Cerebellar nuclear complex (tissue), 1 donor: ENCODE measurements at places on chromosomes 12 and 14.
A peak's percentile ranks its signal among the peaks of the same experiment; 100 is the strongest.

DNA sequence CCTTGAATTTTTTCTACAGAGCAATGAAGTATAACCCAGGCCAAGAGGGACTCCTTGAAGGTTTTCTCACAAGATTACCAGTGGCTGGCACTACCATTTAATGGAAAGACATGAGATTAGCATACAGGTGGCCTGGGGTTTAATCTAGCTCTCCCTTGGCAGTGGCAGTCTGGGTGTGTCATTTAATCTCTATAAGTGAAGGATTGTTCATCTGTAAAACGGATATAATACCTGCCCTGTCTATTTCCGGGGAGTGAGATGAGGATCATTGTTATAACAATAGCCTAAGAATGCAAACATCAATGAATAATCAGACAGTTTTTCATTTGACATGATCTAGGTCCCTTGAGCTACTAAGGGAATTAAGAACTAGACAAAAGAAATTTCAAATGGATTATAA lies 168.7 kb upstream of the CPNE8 start:
- DNase-seq = no peak

- no peak for DNase-seq
Measured at GRCh38 chr12:1204581-1205121, 213.6 kb downstream of the ERC1 start.

- no peak for DNase-seq
Measured at GRCh38 chr12:109582636-109583035, 9.0 kb downstream of the MVK start.

GRCh38 chr14:59022144-59022543 lies 166.3 kb upstream of the DAAM1 start:
- no peak for DNase-seq

DNA sequence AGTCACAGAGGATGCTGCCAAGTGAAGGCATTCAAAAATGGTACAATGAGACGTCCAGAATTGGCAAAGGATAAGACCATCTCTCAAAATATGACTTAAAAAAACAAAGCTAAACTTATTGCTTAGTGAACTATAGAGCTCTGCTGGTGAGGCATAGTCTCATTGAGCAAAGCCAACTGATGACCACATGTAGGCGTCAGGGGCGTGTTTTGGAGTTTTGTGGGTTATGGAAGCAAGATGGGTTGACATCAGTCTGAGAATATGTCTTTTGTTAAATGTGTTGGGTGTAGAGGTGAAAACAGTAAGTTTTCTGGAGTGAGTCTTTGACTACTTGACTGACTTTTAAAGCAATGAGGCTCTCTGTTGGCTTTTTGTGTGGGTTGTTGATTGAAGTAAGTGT lies 47.2 kb downstream of the ATL1 start:
- no peak for DNase-seq

DNA sequence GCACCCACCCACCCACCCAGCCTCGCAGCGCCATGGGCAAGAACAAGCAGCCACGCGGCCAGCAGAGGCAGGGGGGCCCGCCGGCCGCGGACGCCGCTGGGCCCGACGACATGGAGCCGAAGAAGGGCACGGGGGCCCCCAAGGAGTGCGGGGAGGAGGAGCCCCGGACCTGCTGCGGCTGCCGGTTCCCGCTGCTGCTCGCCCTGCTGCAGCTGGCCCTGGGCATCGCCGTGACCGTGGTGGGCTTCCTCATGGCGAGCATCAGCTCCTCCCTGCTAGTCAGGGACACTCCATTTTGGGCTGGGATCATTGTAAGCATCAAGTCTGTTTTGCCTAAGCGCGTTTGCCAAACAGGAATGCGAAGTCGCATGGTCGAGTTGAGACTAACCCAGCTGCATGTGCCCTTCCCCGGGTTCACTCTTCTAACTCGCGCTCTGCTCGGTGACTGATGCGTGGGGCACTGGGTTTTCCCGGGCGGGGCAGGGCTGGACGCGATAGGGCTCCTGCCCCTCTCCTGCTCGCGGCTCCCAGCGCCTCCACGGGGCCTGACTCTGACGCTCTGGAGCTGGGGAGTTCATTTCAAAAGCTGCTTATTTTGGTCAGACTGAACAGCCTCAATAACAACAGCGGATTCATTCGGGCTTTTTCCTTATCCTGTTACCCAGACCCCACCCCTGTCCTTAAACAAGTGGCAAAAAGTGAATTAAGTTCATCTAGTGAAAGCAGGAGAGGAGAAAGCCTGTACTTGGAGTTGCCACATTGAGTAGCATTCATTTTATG lies 458 bp downstream of the SSPN start:
- DNase-seq = peak; percentile 41
